ENCODE measurements at places on chromosomes 13 and 19. TPM values are rescaled to one million over a fixed set of nuclear protein-coding genes. Genes with fewer than 3 reads are reported as not detected.

DNA sequence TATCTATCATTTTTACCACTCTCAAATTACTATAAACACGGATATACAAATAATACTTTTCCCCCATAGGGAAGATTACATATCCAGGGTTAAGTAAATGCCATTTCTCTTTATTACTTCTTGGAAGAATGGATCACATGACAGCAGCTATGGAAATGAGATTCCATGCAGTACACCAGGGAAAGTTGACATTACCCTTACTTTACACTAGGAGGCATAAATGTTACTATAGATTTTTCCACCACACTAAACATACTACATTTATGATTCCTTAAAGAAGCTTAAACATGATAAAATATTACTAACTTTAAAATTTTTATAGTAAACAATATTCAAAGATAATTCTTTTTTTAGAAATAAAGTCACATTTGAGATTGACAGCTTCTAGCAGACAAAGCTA is 611.4 kb downstream of the PCDH9 start:
- no peak overlapping the region for H3K27ac ChIP-seq
- no peaks in the 10 kb centered on the region for H3K36me3 ChIP-seq
- no peaks in the 10 kb centered on the region for H3K27me3 ChIP-seq
- DNase-seq: no peak
- H3K4me3 ChIP-seq: no peak overlapping the region

GRCh38 chr19:23914402-23915286 is at the start of gene ZNF726:
Gene ZNF726 (plus strand): TSS chr19:23914886. CDS start chr19:23914995, 109 bp downstream.
- H3K4me1 ChIP-seq: no peaks in the 10 kb centered on the region
- peak within 1 kb of the TSS; percentile 61 for H3K4me3 ChIP-seq
- peak within 1 kb of the TSS; percentile 50 for H3K27ac ChIP-seq
- H3K36me3 ChIP-seq: no peaks in the 10 kb centered on the region
- peak; percentile 89 for DNase-seq

DNA sequence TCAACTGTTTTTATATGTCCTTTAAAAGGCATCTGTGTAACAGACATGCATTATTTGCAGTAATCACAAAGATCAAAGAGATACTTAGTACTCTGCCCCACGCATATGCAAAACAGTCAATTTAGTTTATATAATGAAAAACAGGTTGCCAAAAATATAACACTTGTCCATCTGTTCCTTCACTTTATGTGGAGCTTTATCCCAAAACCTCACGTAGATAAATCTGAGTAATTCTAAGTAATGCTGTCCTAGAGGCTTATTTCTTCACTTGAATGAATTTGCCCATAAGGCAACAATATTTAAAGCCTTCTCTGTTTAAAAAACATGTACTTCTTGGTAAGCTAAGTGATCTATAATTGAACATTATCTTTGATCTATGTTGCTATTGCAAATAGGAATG is 20.3 kb upstream of the SLITRK6 start:
- no peaks in the 10 kb centered on the region for H3K27me3 ChIP-seq
- H3K4me3 ChIP-seq: no peak overlapping the region
- no peaks in the 10 kb centered on the region for H3K4me1 ChIP-seq
- DNase-seq: no peak

GRCh38 chr13:102617697-102618350 is 21.0 kb downstream of the TPP2 start:
- H3K36me3 ChIP-seq: peaks cover 66% of the 10 kb centered on the region
- H3K4me3 ChIP-seq: no peak overlapping the region
- no peak for DNase-seq
- no peak overlapping the region for H3K27ac ChIP-seq

GRCh38 chr19:18340990-18341868 is 831 bp downstream of the PGPEP1 start:
- H3K4me1 ChIP-seq: no peaks in the 10 kb centered on the region
- no peaks in the 10 kb centered on the region for H3K36me3 ChIP-seq
- peak; percentile 88 for DNase-seq
- H3K4me3 ChIP-seq: peak overlapping the region; percentile 99

- DNase-seq: no peak
- no peaks in the 10 kb centered on the region for H3K4me1 ChIP-seq
- H3K27ac ChIP-seq: no peak overlapping the region
- no peaks in the 10 kb centered on the region for H3K27me3 ChIP-seq
These were observed 20.4 kb downstream of the AMER2 start for GRCh38 chr13:25151626-25152195.

- H3K4me1 ChIP-seq: no peaks in the 10 kb centered on the region
- H3K4me3 ChIP-seq: no peak overlapping the region
- H3K27ac ChIP-seq: no peak overlapping the region
- no peaks in the 10 kb centered on the region for H3K27me3 ChIP-seq
- H3K36me3 ChIP-seq: no peaks in the 10 kb centered on the region
These were observed 11.5 kb upstream of the MICU2 start for GRCh38 chr13:21615427-21615826.

DNA sequence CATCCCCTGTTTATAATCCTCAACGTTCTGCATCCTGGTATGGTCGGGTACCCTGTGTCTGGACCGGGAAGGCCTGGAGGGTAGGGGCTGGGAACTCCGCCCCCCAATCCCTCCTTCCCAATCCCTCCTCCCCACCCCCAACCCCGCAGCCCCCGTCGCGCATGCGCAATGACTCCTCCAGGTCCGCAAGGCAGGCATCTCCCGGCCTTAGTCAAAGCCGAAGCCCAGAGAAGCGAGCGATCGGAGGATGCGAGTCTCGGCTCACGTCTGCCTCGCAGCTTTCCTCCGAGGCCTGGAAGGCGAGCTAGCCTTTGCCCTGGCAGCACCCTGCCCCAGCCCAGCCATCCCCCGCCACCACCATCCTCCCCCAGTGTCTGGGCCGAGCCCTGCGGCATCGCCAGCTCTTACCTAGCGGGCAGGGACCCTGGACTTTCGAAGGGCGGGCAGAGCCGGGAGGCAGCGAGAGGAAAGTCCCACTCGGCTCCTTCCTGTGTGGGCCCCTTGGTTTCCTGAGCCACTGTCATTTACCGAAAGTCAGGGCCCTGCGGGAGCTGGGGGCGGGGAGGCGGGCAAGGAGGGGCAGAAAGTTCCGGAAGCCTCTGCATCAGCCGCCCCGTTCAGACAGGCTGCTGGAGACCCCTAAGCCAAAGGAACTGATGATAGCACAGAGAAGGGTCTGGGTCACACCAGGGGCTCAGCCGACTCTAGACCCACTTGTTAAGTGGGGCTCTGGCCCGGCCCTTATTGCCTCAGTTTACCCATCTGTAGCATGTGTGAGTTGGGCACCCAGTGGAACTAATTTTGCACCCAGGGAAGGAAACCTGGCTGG is at the start of gene JAK3:
TSS of gene JAK3 (minus strand) at position 445 of the 829 bp plus-strand sequence. CDS start 3,565 bp downstream, outside the sequence.
- peak; percentile 89 for DNase-seq
- no peaks in the 10 kb centered on the region for H3K27me3 ChIP-seq
- no peaks in the 10 kb centered on the region for H3K36me3 ChIP-seq
- peak within 1 kb of the TSS; percentile 70 for H3K4me3 ChIP-seq
- H3K27ac ChIP-seq: peak within 1 kb of the TSS; percentile 82
- peaks cover 21% of the 10 kb centered on the region for H3K4me1 ChIP-seq

Gene ZNF529
- 4.2 TPM for total RNA-seq

All from Peyer's patch (tissue), 4 donors.